ENCODE measurements at places on chromosomes 2 and 18. TPM values are rescaled to one million over a fixed set of nuclear protein-coding genes. Genes with fewer than 3 reads are reported as not detected.

DNA sequence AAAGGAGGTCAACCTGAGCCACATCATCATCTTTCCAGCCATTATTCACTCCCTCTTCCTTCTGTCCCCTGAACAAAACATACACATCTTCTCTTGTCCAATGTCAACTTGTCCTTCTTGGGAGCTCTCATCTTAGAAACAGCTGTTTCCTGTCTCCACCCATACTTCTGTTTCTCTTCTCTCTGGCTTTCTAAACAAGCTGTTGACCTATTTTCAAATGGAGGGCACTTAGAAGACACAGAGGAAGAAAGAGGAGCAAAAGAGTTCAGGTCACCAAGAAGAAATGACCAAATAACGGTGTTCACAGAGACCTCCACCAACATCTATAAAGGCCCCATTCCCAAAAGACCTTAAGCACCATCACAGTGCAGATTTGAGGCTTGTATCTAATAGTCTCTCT is 355.9 kb upstream of the HNRNPA3 start:
- DNase-seq: no peak

DNA sequence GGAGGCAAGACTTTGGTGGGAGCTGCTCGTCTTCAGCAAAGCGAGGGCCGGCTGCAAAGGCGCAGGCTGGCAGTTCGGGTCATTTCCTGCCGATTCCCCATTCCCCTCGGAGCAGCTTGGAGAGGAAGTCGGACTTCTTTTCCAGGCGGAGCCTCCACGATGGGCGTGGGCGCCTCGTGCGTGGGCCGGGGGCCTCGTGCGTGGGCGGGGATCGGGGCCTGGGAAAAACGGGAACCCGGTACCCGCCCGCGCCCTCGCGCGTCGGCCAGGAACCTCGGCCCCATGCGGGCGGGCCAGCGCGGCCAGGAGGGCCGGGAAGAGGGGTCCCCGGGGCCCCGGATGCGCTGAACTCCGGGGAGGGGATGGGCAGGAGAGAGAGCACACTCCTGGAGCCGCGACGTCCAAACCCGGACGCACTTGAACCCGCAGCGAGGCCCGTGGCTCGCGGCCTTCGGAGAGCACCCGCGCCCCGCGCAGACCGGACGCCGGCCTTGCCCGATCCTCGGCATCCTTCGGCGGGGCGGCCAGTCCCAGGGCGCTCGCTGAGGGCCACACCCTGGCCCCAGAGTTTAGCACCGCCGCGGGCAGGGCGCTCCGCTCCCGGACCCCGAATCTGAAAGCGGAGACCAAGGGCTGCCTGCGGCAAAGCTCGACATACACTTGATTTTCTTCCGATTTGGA is 368.4 kb downstream of the MTX2 start:
- DNase-seq: no peak

DNA sequence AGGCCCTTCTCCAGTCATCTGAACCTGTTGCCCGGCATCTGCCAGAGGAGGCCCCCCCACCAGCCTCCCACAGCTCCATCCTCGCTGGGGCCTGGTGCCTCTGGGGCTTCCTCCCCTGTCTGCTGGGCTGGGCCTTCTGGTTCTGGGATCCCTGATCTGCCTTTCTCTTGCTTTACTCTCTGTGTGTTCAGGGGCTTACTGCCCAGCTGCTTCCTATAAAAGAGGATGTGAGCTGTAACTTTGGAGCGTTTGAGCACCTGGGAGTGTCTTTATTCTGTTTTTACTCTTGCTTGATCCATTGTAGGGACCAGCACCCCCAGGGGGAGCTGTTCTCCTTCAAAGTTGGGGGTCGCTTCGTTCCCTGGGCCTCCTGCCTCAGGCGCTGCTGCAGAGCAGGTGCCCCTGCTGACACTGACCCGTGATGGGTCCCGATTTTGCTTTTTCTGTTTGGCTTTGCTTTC is 23.1 kb upstream of the FAHD2A start:
- no peak for DNase-seq

DNA sequence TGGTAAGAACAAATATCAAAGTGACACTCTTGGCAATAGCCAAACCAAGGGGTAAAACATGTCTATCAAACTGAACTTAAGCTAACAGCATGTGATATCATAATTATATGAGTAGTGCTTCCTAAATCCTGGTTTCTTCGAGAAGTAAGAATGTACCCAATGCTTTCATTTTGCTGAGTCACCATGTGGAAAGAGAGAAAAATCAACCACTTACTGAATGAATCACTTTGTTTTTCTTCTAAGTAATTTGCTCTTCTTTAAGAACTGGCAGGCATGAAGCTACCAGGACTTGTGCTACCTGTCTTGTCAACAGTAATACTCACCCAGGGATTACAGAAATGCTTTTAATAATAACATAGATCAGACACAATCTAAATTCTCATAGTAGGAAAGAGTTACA is 19.0 kb upstream of the DUSP19 start:
- DNase-seq: peak; percentile 60

DNA sequence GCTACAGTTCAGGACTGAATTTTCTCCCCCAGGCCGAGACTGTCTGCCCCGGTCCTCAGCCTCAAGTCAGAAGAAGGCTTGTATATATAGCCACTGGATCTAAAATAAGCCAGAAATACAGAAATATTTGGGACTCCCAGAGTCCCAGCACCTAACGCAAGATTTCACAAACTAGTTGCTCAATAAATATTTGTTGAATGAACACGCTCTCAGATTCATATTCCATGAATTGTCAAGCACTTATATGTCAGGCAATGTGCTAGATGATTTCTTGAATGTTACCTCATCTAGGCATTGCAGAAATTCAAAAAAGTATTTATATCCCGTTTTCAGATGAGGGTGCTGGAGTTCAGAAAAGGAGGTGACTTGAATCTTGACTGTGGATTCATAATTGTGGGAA is 163.7 kb upstream of the KLHL29 start:
- no peak for DNase-seq

DNA sequence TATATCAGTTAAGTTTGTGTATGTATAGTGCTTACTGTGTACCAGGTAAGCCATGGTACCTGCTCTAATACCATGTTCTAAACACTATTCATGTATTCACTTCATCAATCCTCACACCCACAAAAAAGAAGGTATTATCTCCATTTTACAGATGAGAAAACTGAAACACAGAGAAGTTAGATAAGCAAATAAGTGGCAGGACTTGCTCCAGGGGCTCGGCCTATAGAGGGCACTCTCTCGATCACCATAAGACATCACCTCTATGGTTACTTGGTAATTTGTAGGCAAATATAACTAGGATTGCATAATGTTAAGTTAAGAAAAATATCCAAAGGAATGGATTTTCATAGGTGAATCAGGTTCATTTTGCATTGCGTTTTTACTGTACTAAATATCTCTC is 118.1 kb upstream of the FN1 start:
- DNase-seq: no peak

DNA sequence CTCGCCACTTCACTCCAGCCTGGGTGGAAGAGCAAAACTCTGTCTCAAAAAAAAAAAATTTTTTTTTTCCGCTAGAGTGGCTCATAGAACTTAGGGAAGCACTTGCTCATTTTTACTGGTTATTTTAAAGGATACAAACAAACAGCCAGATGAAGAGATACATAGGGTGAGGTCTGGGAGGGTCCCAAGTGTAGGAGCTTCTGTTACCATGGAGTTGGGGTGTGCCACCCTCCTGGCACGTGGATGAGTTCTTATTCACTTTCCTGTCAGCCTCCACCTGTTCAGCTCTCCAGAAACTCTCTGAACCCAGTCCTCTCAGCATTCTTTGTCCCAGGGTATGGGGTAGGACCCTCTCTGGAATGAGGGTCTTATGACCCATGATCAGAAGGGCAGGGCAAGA is 4.9 kb upstream of the MAT2A start:
- DNase-seq: no peak

- no peak for DNase-seq
These were observed 216.0 kb downstream of the MYO3B start for GRCh38 chr2:170393861-170394498.

Gene IL1RL2
- not detected for total RNA-seq

Data from myocyte (in vitro differentiated cells).